ENCODE measurements at places on chromosomes 13 and 19.
A peak's percentile ranks its signal among the peaks of the same experiment; 100 is the strongest.

- DNase-seq, result no peak
Measured at GRCh38 chr13:40776681-40777165, 5.7 kb upstream of the MRPS31 start.

- no peak for DNase-seq
Measured at GRCh38 chr19:32631381-32631780, 43.6 kb downstream of the ANKRD27 start.

- DNase-seq, result no peak
Measured at GRCh38 chr19:57317503-57317902, 2.8 kb upstream of the ZNF543 start.

GRCh38 chr19:49014123-49014869, 2.6 kb downstream of the LHB start:
- no peak for DNase-seq

DNA sequence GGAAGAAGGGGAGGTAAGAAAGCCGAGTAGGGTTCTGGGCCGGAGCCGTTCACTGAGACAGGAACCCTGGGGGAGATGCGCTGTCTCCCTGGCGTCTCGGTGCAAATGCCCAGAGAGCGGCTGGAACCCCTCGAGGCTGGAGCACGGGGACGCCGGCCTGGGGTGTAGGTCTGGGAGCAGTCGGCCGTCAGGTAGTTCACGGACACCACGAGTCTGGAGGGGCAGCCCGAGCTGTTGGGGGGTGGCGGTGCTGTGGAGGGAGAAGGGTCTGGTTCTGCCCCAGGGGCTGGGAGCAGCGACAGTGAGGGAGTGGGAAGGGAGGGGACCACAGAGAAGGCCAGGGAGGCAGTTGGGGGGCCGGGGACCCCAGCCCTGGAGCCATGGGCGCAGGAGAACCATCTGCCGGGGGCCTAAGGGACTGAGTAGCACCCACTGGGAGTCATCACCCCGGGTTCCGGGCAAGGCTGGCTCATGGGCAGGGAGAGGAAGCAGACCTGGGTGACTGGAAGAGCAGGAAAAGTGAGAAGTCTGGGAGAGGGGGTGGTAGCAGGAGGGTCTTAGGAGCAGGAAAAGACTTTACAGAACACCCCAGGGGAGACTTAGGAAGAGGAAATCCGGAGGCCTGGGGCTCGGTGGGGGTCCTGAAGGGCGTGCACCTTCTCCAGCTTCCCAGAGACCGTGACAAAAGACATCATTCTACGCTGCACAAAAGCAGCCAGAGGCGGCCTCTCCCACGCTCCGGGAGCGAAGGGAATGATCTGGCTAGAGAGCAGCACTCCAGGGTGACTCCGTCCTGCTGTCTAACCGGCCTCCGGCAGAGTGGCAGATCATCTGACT, 173.1 kb upstream of the SOX1 start:
- DNase-seq, result peak; percentile 29

GRCh38 chr19:4376991-4377781, 23.2 kb downstream of the SH3GL1 start:
- DNase-seq, result no peak

DNA sequence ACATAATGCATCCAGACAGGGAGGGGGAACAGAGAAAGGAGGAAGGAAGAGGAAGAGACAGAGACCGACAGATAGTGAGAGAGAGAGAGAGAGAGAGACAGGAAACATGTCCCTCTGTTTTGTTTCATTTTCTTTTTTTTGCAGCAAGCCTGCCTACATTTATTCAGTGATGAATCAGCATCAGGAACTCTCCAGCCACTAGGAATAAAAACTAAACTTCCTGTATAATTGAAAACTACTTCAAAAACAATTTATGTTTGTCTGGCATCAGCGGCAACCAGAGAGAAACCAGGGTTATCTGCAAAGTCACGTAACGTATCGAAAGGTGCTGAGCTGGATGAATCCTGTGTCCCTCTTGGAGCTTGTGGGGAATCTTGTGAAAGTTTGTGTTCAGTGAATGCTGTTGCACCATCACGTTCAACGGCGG, 148.6 kb upstream of the SOX21 start:
- peak; percentile 34 for DNase-seq

- no peak for DNase-seq
Measured at GRCh38 chr19:45593520-45593919, 8.5 kb downstream of the GPR4 start.

DNA sequence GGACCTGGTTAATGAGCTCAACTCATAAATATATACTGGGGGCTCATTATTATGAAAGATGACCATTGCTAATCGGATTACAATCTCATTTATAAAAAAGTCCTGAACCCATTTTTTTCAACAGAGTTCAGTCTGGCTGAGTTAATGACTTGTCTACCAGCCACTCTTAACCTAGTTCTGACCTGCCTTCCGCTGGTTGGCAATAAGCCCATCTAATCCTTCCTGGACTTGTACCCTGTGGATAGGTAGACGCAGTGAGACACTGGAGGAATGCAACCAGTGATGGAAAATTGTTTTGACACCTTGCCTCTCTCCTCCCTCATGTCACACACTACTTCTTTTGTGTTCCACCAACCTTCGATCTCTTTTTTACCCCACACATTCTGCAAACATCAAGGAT, 279.9 kb downstream of the FOXO1 start:
- no peak for DNase-seq

GRCh38 chr13:72692884-72693514, 34.4 kb downstream of the MZT1 start:
- DNase-seq, result no peak

GRCh38 chr13:29845440-29846056, 4.9 kb downstream of the UBL3 start:
- no peak for DNase-seq

- DNase-seq, result peak; percentile 46
Measured at GRCh38 chr13:44142540-44142867, 231.1 kb upstream of the SERP2 start.

GRCh38 chr19:33298146-33298911, 4.0 kb downstream of the CEBPA start:
- no peak for DNase-seq

GRCh38 chr19:1057176-1057855, 9.7 kb upstream of the ARHGAP45 start:
- peak; percentile 7 for DNase-seq

- peak; percentile 71 for DNase-seq
Measured at GRCh38 chr19:33064792-33065550, at the start of gene RHPN2. TSS of gene RHPN2 (minus strand) at chr19:33064888. CDS start at chr19:33064852, 36 bp downstream.

GRCh38 chr13:27081893-27082679, 89.5 kb downstream of the USP12 start:
- DNase-seq, result no peak

GRCh38 chr19:4597975-4598671, 38.6 kb upstream of the SEMA6B start:
- no peak for DNase-seq

DNA sequence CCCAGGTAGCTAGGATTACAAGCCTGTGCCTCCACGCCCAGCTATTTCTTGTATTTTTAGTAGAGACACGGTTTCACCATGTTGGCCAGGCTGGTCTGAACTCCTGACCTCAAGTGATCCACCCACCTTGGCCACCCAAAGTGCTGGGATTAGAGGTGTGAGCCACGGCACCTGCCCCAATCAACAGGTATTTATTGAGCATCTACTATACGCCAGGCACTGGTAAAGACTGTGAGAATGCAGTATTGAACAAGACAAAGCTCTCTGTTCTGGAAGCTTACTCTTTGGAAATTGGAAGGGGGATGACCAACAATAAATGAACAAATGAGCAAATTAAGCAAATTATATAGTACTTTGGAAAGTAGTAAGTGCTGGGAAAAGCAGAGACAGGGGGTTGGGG, 21.4 kb upstream of the ERCC1 start:
- no peak for DNase-seq

DNA sequence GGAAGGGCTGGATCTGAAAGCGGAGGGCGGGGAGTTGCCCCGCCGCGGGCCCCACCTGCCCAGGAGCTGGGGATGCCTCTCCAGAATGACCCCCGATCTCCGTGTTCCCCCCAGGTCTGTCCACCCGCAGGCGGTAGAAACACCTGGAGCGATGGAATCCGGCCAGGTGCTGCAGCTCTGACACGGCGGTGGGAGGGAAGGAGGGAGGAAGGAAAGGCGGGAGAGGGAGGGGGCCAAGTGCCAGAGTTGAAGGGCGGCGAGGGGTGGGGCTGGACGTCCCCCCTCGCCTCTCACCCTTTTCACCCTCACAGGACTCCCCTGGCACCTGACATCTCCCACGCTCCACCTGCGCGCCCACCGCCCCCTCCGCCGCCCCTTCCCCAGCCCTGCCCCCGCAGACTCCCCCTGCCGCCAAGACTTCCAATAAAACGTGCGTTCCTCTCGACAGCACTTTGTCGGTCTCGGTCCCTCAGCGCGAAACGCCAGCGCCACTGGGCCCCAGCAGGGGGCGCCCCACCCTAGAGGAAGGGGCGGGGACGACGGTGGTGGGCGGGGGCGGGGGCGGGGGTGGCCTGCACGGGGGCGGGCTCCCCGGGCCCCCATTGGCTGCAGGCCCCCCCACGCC, 337 bp upstream of the FXYD7 start:
- no peak for DNase-seq

GRCh38 chr19:57559008-57559403, 657 bp downstream of the ZNF550 start:
- DNase-seq, result peak; percentile 4

GRCh38 chr19:37899966-37900365, 6.4 kb downstream of the WDR87 start:
- no peak for DNase-seq

- DNase-seq, result no peak
Measured at GRCh38 chr13:26584713-26585112, 27.2 kb downstream of the WASF3 start.

GRCh38 chr13:34300559-34300958, 482.6 kb downstream of the RFC3 start:
- peak; percentile 8 for DNase-seq

- DNase-seq, result no peak
Measured at GRCh38 chr19:27720155-27720554, 1492.8 kb downstream of the UQCRFS1 start.

GRCh38 chr13:25771641-25772478, 280.0 kb downstream of the SHISA2 start:
- no peak for DNase-seq

GRCh38 chr19:43749898-43750297, 4.9 kb downstream of the SMG9 start:
- no peak for DNase-seq

DNA sequence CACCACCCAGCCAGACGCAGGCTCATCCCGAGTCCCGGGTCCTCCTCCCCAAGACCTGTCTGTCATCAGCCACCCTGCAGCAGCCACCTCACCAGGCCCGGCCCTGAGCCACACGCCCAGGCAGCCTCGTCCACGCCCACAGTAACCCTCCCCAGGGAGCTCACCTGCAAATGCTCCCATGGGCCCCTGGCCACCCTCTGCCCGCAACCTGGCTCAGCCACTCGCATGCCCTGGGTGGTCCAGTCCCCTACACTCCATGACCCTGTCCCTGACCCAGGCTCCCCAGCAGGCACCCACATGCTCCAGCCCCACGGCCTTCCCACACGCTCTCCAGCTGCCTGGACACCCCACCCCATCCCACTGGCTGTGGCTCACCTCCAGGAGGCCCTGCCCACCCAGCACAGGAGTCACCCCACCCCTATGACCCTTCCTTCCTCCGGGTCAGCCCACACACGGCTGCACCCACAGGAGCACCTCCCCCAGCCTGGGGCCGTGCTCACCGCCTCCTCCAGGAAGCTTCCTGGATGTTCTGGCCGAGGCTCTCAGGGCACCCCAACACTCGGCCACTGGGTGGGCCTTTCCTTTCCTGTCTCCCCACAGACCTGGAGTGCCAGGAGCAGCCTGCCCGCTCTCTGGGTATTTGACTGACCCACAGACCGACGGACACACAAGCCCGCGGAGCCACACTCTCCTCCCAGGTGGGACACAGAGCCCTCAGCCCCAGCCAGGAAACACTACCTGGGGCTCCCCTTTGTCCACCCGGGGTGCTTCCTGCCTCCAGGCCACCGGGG, 3.6 kb downstream of the TMEM259 start:
- no peak for DNase-seq

DNA sequence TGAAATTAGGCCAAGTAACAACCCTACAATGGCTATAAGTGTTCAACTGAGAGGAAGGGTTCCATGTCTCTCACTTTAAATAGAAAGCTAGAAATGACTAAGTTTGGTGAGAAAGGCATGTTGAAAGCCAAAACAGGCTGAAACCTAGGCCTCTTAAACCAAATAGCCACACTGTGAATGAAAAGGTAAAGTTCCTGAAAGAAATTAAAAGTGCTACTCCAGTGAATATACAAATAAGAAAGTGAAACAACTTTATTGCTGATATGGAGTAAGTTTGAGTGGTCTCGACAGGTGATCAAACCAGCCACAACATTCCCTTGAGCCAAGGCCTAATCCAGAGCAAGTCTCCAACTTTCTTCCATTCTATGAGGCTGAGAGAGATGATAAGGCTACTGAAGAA, 209.6 kb downstream of the KLF12 start:
- DNase-seq, result no peak

DNA sequence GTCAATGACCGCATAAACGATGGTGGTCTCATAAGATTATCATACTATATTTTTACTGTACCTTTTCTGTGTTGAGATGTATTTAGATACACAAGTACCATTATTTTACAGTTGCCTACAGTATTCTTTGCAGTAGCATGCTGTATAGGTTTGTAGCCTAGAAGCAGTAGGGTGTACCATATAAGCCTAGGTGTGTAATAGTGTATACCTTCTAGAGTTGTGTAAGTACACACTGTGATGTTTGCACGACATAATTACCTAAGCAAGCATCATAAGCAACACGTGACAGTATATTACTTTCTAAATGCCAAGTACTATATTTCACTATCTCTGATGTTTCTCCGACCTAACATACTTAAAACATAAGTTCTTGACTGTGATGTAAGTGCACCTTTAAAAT, 2.7 kb downstream of the LPAR6 start:
- DNase-seq, result no peak

DNA sequence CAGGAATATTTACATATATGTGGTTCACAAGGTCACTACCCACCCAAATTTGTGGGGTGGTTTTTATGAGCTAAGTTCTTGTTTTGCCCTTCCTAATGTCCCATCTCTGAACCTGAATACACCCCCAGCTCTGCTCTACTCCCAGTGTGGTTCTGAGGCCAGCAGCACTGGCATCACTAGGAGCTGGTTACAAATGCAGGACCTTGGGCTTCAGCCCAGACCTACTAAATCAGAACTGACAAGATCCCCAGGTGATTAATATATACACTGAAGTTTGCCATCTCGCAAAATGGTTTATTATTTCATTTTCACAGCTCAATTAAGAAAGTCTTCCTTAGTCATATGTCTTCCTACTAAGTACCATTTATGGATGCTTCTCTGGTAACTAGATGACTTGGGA, 67.9 kb downstream of the FOXO1 start:
- no peak for DNase-seq
